ENCODE measurements at places on chromosomes 7 and 10.
A peak's percentile ranks its signal among the peaks of the same experiment; 100 is the strongest.

GRCh38 chr7:67608806-67609205, 612.2 kb downstream of the TYW1 start:
- DNase-seq, result no peak

DNA sequence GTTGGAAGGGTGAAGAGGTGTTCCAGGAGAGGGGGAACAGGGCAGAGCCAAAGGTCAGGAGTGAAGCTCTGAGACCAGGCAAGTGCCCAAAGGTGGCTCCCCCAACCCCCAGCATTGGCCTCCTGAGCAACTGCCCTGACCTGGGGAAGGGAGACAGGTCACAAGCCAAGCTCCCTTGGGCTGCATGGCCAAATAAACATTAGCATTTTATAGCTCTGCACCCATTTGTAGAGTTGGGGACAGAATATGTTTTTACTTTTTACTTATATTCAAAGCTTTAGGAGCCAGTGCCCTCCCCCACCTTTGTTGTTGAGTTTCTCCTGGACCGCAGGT, 4.0 kb downstream of the UNC5B start:
- no peak for DNase-seq

GRCh38 chr7:29276199-29276598, 81.6 kb downstream of the CHN2 start:
- DNase-seq, result peak; percentile 57

DNA sequence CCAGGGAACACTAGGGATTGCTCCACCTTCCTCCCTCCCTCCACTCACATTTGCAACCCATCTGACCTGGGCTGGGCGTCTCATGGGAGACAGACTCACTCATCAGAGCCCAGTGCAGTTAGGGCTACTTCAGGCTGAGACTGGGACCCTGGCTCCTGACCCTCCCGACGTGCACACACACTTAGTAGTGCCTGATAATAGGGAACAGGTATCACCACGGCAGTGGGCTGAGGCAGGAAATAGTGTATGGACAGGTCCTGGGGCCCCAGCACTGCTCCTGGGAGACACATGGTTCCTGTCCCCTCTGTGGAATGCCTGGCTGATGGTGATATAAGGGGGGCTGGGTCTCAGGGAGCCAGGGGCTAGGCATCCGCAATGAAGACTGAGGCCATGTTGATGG, 14.3 kb downstream of the AQP1 start:
- no peak for DNase-seq

DNA sequence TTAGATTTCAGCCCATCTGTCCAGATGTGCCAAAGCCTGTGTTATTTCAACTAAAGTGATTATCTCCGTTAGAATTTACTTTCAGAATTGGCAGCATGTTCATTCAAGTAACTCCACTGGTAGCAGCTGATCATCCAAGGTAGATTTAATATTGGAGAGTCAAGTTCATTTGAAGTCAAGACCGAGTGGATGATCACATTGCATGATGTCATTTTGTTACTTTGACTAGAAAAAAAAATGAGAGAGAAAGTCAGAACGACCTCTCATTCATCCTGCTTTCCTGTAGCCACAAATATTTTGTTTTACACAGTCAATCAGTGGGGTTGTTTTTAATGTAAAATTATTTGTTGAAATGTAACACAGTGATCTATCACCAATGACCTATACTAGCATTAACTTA, 196.7 kb upstream of the PHYHIPL start:
- DNase-seq, result no peak

- DNase-seq, result no peak
These were observed 4.7 kb downstream of the TMEM120A start for GRCh38 chr7:75989500-75990388.

GRCh38 chr7:14841869-14842268, 60.7 kb downstream of the DGKB start:
- no peak for DNase-seq

GRCh38 chr10:118407777-118408176, 65.7 kb upstream of the FAM204A start:
- DNase-seq, result peak; percentile 20

DNA sequence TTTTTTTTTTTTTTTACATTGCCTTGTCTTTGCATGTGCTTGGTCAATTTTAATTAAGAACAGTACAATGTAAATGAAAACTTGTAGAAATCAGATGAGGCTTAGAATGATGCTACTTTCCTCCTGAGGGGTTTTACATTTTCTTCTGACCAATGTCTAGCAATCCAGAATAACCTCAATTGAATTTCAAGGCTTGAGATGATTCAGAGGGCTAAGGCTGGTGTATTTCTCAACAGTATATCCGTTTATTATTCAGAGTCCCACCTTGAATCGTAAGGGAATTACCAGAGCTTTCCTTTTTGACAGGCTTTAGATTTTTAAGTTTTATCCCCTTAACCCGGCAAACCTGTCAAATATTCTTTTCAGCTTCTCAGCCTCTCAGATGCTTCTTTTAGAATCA, 231.2 kb upstream of the STK17A start:
- no peak for DNase-seq

DNA sequence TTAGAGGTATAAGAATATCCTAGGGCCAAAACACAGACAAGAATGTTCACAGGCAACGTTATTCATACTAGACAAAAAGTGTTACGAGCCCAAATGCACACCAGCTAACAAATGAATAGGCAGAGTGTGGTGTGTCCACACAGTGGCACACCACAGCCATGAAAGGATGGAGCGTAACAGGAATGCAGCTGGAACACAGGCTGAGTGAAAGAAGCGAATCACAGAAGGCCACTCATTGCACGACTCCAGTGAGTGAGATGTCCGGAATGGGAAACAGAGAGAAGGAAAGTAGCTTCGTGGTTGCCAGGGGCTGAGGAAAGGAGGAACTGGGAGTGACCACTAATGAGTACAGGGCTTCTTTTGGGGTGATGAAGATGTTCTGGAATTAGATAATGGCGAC, 198.8 kb downstream of the TNS3 start:
- no peak for DNase-seq

DNA sequence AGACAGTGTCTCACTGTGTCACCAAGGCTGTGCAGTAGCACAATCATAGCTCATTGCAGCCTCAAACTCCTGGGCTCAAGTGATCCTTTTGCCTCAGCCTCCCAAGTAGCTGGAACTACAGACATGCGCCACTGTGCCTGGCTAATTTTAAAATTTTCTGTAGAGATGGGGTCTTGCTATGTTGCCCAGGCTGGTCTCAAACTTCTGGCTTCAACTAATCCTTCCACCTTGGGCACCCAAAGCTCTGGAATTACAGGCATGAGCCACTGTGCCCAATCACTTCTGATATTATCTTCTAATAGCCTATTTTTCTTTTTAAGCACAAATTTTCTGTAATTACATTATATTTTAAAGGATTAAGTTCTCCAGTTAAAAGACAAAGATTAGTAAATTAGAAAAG, 42.6 kb upstream of the ZC3HAV1 start:
- DNase-seq, result no peak

- no peak for DNase-seq
These were observed 808.1 kb downstream of the XPNPEP1 start for GRCh38 chr10:109115179-109115578.

GRCh38 chr7:14717816-14718215, 184.7 kb downstream of the DGKB start:
- DNase-seq, result no peak

DNA sequence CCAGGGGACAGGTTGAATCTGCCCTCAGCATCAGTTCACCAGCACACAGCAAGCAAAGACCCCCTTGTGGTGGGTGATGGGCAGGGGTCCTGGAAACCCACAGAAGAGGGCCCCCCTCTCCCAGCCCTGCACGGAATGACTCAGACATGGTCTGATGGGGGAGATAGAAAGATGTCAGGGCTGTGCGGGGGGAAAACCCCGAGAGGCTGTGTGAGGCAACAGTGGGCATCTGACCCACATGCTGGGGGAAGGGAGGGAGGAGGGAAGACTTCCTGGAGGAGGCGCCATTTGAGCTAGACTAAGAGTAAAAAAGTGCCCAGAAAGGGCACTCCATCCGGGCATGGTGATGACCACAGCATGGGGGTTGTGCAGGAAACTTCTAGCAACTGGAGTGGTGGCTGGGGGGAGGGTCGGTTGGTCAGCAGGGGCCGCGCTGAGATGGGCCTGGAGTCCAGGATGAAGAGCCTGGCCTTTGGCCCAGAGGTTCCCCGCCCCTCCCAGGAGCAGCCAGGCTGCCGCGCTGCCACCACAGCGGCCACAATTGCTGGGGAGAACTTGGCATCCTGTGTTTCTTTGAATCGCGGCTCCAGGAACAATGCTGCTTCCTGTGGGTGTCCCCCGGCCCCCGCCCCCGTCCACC, 2.5 kb downstream of the LFNG start:
- no peak for DNase-seq

DNA sequence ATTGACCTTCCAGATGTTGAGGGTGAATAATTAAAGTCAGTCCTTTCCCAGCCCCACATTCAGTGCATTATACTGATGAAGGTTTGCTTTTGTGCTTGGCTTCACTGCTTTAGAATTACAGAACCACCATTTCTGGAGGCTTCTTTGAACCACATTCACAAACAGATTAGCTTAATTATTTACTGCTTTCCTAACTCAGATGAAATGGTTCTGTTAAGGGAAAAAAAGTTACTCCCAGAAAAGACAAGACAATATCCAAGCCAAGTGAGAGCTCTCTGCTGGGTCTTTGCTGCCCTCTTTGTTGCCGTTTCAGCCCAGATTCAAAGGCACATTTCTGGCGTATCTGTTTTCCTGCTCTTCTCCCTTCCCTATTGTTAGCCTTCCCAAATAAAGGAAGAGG, 188.9 kb downstream of the AHR start:
- DNase-seq, result no peak

DNA sequence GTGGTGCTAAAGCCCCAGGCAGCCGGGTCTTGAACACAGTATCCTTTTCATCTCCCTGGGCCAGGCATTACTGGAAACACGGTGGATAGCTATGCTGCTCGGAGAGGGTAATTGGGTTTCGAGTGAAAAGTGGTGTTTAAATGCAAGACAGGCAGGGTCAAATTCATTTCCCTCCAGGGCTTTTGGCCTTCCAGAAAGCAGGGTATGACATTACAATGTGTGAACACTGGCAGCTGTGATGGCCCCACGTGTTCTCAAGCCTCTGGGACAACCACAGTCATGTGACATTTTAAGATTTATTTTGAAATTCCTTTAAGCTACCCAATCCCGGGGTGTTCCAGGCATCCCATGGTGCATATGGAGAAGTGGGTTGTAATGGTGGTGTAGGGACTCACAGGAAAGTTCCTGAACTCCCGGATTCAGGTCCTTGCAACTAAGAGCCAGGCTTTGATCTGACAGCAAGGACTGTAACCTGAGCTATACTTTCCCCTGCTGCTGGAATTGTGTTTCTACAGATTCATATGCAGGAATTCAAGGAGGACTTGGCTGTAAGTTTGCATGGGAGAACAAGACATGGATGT, 46.8 kb downstream of the INSYN2A start:
- no peak for DNase-seq

- DNase-seq, result no peak
These were observed 205.0 kb downstream of the PTPRN2 start for GRCh38 chr7:158382363-158383254.

DNA sequence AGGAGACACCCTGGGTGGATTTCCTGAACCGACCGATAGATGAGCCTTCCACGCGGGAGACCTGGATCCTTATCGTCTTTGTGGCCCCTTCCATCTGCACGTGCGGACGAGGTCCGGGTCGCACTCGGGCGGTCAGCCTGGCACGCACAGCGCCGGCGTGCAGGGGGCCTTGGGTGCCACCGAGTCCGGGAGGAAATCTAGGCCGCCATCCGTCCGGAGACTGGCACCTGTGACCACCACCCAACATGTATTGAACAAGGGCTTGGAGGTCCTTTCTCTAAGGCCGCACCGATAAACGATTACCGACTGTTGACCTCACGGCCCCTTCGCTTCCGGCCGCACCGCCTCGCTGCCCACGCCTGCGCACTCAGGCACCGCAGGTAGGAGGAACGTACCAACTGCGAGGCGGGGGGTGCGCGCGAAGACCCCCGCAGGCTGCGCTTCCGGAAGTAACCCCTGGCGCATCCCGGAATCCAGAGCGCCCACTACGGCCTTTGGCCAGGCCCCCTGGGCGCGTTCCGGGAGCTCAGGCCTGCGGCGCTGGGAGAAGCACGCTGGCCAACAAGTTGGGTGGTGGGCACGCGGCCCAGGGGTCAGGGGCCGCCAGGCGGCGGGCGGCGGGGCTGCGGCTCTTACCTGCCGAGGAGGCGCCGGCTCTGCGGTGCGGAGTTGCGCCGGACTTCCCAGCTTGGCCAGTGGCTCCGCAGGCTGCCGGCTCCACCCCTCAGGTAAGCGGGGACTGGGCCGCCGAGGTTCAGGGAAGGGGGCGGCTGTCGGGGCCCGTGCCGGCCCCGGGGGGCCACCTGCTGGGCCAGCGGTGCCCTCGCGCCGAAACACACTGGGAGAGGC, at the start of the genes ACTR3C and LRRC61:
Gene ACTR3C (minus strand): TSS at position 713 of the 849 bp plus-strand sequence. CDS start 28,249 bp downstream, outside the sequence.
Gene LRRC61 (plus strand): TSS at position 523 of the 849 bp plus-strand sequence. CDS start 13,507 bp downstream, outside the sequence.
- DNase-seq, result peak; percentile 92

DNA sequence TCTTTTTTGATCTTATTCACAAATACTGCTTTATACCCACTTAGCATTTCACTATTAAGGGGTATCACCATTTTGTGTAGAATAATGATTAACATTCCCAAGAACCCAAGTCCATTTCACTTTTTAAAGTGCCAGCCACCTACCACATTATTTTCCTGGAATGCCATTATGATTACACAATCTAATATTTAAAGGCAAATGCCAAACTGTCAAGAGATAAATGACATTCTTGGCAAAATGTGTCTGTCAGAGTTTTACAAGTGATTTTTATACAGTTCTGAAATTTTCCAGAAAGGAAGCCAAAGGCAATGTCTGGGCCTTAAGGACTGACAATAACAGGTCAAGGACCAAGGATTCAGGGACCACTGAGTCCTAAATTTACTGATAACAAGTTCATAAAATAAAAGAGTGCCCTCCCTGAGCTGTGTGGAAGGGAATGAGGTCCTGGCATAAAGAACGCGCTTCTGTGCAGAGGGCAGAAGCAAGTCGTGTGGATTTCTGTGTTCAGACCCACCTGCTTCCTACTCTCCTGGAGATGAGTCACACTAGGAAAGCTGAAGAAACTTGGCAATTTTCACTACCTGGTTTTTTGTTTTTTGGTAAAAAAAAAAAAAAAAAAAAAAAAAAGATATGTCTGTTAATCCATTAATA, 66.5 kb downstream of the UBE2H start:
- DNase-seq, result no peak

DNA sequence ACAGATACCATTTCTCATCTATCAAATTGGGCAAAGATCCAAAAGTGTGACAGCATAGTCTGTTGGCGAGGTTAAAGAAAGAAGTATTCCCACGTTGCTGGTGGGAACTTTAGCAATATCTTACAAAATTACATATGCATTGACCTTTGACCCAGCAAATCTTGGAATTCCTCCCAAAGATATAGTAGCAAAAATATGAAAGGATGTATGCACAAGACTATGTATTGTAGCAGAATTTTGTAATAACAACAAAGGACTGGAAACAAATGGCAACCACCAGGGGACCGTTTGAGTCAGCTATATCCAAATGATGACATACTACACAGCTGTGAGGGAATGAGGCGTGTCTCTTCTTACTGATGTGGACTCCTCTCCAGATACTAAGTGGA, 50.2 kb downstream of the KCNH2 start:
- DNase-seq, result peak; percentile 38

GRCh38 chr10:31069411-31069810, 37.7 kb upstream of the ZNF438 start:
- DNase-seq, result no peak

- DNase-seq, result no peak
These were observed 115.2 kb upstream of the SFMBT2 start for GRCh38 chr10:7526017-7526400.

Data from NCI-H526 (cell line).